ENCODE measurements at places on chromosomes 11 and 22.

DNA sequence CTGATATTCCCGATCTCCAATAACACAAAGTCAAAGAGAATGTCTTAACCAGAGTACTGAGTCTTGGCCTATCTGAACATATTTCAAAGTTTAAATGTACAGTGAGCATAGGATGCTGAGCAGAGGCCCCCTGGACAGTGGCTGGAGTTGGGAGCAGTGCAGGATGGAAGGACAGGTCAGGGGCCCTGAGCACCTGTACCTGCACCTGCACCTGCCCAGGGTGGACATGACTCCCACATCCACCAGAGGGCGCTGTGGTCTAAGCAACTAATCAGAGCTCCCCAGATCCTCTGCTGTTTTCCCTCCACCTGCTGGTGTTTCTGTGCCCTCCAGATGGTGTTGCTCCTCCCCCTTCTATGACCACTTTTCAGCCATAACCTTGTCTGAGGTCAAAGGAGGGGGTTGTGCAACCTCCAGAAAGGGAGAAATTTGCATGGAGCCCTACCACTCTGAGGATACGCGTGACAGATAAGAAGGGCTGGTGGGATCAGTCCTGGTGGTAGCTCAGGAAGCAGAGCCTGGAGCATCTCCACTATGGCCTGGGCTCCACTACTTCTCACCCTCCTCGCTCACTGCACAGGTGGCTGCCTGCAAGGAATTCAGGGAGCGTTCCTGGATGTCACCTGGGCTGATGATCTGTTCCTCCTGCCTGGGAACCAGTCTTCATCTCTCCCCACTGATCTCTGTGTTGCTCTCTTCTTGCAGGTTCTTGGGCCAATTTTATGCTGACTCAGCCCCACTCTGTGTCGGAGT lies 49.1 kb upstream of the VPREB1 start:
- peaks cover 99% of the 10 kb centered on the region for H3K27me3 ChIP-seq
- H3K4me3 ChIP-seq, result no peak overlapping the region
- no peaks in the 10 kb centered on the region for H3K4me1 ChIP-seq
- H3K36me3 ChIP-seq, result no peaks in the 10 kb centered on the region
- H3K27ac ChIP-seq, result no peak overlapping the region

- peaks cover 9% of the 10 kb centered on the region for H3K4me1 ChIP-seq
- H3K36me3 ChIP-seq, result no peaks in the 10 kb centered on the region
- no peaks in the 10 kb centered on the region for H3K27me3 ChIP-seq
Measured at GRCh38 chr11:95505927-95506426, 275.0 kb upstream of the SESN3 start.

GRCh38 chr22:48806227-48806781 lies 1021.4 kb downstream of the BRD1 start:
- H3K4me3 ChIP-seq, result no peak overlapping the region
- DNase-seq, result no peak

GRCh38 chr11:34566208-34566551 lies 52.6 kb upstream of the ELF5 start:
- no peaks in the 10 kb centered on the region for H3K27me3 ChIP-seq
- no peak overlapping the region for H3K4me3 ChIP-seq
- H3K27ac ChIP-seq, result no peak overlapping the region
- H3K36me3 ChIP-seq, result no peaks in the 10 kb centered on the region

DNA sequence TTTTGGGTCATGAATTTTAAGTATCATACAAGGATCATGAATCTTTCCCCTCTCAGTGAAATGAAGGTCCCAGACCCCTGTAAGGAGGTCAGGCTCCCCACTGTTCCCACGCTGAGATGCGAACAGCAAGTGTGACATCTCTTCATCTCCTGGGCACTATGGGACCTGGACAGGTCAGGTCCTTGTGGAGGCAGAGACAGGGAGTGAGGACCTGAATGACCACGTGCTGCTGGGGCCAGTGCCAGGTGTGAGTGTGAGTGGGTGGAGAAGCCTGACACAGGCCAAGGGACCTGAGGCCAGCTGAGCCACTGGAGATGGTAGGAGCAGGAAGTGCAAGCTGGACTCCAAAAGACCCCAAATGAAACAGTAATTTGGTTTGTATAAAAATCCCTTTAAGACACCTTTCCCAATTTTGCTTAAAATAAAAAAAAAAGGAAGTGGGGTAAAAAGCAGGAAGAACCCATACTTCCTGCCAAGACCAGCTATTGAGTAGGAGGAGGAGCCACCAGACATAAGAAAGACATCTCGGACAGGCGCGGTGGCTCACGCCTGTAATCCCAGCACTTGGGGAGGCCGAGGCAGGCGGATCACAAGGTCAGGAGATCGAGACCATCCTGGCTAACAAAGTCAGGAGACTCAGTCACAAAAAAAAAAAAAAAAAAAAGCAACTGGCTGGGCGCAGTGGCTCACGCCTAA lies 35.4 kb upstream of the SERPIND1 start:
- DNase-seq, result no peak
- H3K4me3 ChIP-seq, result no peak overlapping the region

GRCh38 chr11:14614091-14614622 lies 29.4 kb upstream of the PDE3B start:
- H3K4me3 ChIP-seq, result no peak overlapping the region
- no peaks in the 10 kb centered on the region for H3K4me1 ChIP-seq
- no peaks in the 10 kb centered on the region for H3K27me3 ChIP-seq
- H3K27ac ChIP-seq, result no peak overlapping the region
- DNase-seq, result no peak

- DNase-seq, result no peak
- no peak overlapping the region for H3K27ac ChIP-seq
- no peak overlapping the region for H3K4me3 ChIP-seq
- H3K4me1 ChIP-seq, result peaks cover 17% of the 10 kb centered on the region
- H3K36me3 ChIP-seq, result no peaks in the 10 kb centered on the region
Measured at GRCh38 chr11:25928076-25928475, 403.9 kb upstream of the ANO3 start.

GRCh38 chr22:31239771-31240370 lies 27.8 kb downstream of the LIMK2 start:
- H3K27me3 ChIP-seq, result no peaks in the 10 kb centered on the region
- DNase-seq, result no peak
- no peak overlapping the region for H3K27ac ChIP-seq
- H3K4me3 ChIP-seq, result no peak overlapping the region

- no peak overlapping the region for H3K4me3 ChIP-seq
- no peaks in the 10 kb centered on the region for H3K4me1 ChIP-seq
- H3K27me3 ChIP-seq, result no peaks in the 10 kb centered on the region
- no peak overlapping the region for H3K27ac ChIP-seq
- H3K36me3 ChIP-seq, result no peaks in the 10 kb centered on the region
Measured at GRCh38 chr22:25364736-25365241, 145.3 kb downstream of the CRYBB2 start.

DNA sequence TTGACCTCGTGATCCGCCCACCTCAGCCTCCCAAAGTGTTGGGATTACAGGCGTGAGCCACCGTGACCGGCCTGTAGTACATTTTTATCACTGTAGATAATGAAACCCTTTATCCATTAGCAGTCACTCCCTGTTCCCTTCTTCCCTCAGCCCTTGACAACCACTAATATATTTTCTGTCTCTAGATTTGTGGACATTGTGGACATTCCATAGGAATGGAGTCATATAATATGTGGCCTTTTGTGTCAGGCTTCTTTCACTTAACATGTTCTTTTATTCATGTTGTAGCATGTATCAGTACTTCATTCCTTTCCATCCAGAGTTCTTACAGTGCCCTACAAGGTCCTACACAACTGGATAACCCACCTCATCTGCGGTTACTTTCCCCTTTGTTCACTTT lies 30.5 kb downstream of the RRM1 start:
- H3K27ac ChIP-seq, result no peak overlapping the region
- DNase-seq, result no peak
- H3K36me3 ChIP-seq, result peaks cover 35% of the 10 kb centered on the region

GRCh38 chr22:49213731-49214352 lies 613.8 kb downstream of the BRD1 start:
- no peak overlapping the region for H3K4me3 ChIP-seq
- no peak overlapping the region for H3K27ac ChIP-seq
- no peak for DNase-seq
- H3K36me3 ChIP-seq, result no peaks in the 10 kb centered on the region
- H3K27me3 ChIP-seq, result no peaks in the 10 kb centered on the region

Data from neural progenitor cell (in vitro differentiated cells).